ENCODE measurements at places on chromosomes 1 and 21. TPM values are rescaled to one million over a fixed set of nuclear protein-coding genes. Genes with fewer than 3 reads are reported as not detected.

DNA sequence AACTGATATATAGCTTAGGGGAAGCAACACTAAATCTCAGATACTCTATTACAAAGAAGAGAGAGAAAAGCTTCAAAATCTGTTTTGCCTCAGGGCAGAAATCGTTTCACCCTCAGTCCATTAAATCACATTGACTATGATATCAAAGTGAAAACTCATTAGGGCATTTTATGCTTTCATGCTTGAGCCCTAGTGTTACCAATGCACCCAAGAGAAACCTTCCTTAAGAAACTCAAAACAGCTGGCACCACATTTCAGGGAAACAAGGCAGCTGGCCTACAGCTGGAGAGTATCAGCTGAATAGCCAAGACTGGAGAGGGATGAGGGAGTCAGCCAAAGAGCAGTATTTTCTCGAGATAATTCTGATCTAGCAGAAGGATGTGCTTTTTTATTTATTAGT is 14.9 kb downstream of the COLGALT2 start:
- DNase-seq, result peak; percentile 82

GRCh38 chr1:66350001-66350547 is 183.9 kb upstream of the SGIP1 start:
- DNase-seq, result no peak

- DNase-seq, result no peak
Measured at GRCh38 chr1:71030026-71030425, 17.6 kb downstream of the PTGER3 start.

GRCh38 chr1:56710646-56711045 is 65.5 kb downstream of the PRKAA2 start:
- DNase-seq, result no peak

- no peak for DNase-seq
Measured at GRCh38 chr1:7608628-7609305, 162.3 kb upstream of the VAMP3 start.

- DNase-seq, result no peak
Measured at GRCh38 chr1:230792691-230793462, 45.7 kb downstream of the CAPN9 start.

DNA sequence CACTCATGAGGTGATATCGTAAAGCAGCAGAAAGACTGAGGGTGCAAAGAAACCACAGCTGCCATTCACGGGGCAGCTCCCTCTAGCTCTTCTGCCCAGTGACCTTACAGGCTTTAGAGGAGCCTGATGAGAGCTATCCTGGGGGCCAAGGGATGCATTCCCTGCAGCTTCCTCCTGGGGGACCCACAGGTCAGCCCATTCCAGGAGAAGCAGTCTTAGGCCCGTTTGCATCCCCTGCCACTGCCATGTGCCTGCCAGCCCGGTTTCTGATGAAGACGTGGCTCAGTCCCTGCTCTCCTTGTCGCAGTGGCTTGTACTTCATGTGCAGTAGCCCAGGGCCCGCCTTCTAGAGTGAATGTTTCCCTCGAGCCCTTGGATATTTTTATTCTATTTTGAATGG is 22.8 kb downstream of the ATP5PO start:
- no peak for DNase-seq

- peak; percentile 28 for DNase-seq
Measured at GRCh38 chr1:162854245-162854882, 6.6 kb downstream of the CCDC190 start.

DNA sequence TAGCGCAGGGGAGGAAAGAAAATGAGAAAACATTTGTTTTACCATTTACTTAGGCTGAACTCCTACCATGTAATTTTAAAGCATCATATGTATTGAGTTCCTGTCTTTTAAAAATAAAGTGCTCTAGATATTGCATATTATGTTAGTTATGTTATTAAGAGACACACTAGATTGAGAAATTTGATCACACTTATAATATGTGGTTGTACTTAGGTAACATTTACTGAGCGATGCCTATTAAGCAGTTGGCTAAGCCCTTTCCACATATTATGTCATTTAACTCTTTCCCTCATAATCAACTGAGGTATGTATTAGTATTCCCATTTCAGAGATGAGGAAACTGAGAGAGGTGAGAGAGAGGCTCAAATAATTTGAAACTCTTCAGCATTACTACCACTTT is 4.5 kb upstream of the LRRC8D start:
- DNase-seq, result no peak

- DNase-seq, result no peak
Measured at GRCh38 chr1:165539306-165539705, 4.5 kb upstream of the LRRC52 start.

- DNase-seq, result no peak
Measured at GRCh38 chr1:234926559-234927311, 201.9 kb downstream of the TOMM20 start.

DNA sequence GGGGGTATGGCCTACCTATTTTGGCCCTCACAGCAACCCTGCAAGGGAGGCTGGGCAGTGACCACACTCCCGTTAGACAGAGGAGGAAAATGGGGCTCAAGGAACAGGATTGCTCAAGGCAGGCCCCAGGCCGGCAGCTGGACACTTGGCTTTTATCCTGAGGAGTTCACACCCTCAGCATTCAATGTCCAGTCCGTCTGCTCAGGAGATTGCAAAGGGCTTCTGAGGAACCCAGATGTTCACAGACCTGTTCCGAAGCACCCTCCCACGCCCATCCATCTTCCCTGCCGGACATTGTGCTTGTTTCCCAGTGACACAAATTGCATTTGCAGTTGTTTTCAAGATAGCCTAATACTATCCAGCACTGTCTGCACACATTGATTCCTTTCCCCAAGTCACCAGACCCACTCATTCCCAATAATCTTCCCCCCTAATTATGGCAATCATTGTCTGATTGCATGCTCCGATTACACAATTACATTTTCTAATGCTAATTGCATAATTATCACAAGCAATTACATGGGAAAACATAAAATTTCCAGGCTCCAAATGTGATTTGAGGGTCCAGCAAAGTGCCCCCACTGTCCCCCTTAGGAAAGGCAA is 4.3 kb upstream of the UBL4B start:
- no peak for DNase-seq

DNA sequence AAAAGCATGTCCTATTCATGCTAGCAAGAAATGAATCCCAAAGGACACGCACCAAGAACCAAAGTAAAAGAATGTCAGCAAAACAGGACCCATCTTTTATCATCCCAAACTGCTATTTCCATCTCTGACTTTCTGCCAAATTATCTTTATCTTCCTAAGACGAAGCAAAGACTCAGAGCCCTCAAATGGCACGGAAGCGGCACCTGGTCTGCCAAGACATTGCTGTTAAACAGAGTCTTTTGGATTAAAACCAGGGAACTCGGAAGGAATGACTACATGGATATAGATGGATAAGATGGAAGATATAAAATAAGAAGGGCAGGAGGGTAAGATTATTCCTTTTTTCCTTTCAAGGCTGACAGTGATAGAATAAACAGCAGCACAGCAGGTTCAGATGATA is 60.8 kb upstream of the LBR start:
- no peak for DNase-seq

DNA sequence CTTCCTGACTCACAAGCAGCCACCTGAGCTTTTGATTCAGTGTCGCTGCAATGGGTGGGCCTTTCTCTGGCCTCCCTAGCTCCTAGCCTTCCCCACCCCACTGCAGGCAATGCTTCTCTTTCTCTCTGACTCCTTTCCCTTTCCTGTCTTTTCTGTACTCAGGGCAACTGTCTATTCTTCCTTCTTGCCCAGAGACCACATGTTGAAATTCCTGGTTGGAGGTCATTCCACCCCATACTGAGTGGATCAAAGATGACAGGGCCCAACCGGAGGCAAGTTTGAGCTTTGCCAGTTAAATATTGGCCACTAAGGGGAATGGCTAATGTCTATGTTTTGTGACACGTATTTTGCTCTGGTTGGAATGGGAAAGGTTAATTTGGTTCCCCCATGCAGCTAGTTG is 65.2 kb upstream of the ARID1A start:
- no peak for DNase-seq

DNA sequence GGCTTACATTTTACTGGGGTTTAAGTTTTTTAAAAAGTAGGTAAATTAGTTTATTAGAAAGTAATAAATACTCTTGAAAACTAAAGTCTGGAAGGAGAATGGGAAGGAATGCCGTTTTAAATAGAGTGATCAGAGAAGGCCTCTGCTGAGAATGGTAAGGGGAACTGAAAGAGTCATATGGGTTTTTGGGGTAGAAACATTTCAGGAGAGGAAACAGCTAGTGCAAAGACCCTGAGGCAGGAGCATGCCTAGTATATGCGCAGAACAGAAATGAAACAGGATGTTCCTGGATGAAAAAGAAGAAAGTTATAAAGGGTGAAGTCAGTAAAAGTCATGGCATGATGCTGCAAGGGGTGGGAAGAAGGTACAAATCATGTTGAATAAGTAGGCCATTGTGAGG is 38.9 kb downstream of the ZC3H11B start:
- no peak for DNase-seq

DNA sequence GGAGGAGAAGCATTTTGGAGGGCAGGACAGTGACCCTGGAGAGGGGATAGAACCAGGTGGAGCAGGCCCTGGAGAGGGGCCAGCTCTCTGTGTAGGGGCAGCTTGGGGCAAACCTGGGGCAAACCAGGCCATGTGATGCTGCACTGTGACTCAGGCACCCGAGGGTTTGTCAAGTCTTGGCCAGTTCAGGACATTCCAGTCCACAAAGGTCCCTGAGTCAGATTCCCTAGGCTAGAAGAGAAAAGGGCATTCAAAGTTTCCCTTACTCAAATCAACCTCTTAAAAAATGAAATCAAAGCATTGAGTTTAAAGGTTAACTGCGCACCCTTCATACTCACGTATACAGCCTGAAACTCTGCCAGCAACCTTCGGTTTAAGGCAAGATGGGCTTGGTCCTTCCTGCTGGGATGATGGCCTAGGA is 25.2 kb upstream of the PLA2G2C start:
- DNase-seq, result no peak

GRCh38 chr1:31605908-31606427 is 11.5 kb upstream of the HCRTR1 start:
- no peak for DNase-seq

GRCh38 chr1:51070011-51070410 is 32.0 kb upstream of the C1orf185 start:
- no peak for DNase-seq

GRCh38 chr21:27275294-27275927 is 308.5 kb upstream of the ADAMTS5 start:
- no peak for DNase-seq

GRCh38 chr1:1208713-1209433 is 2.5 kb upstream of the TNFRSF18 start:
- no peak for DNase-seq

GRCh38 chr1:29438991-29439390 is 202.7 kb downstream of the PTPRU start:
- DNase-seq, result no peak

DNA sequence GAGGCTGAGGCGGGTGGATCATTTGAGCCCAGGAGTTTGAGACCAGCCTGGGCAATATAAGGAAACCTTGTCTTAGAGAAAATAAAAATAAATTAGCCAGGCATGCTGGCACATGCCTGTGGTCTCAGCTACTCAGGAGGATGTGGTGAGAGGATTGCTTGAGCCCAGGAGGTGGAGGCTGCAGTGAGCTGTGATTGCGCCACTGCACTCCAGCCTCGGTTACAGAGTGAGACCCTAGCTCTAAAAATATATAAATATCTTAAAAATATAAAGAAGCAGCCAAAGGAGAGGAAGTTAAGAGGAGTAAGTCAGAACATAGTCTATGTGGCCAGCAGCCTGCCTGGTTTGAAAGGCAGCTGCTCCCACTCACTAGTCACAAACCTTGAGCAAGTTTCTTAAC is 4.5 kb upstream of the IL10RB start:
- no peak for DNase-seq

- DNase-seq, result no peak
Measured at GRCh38 chr1:235100194-235100772, 28.4 kb downstream of the TOMM20 start.

DNA sequence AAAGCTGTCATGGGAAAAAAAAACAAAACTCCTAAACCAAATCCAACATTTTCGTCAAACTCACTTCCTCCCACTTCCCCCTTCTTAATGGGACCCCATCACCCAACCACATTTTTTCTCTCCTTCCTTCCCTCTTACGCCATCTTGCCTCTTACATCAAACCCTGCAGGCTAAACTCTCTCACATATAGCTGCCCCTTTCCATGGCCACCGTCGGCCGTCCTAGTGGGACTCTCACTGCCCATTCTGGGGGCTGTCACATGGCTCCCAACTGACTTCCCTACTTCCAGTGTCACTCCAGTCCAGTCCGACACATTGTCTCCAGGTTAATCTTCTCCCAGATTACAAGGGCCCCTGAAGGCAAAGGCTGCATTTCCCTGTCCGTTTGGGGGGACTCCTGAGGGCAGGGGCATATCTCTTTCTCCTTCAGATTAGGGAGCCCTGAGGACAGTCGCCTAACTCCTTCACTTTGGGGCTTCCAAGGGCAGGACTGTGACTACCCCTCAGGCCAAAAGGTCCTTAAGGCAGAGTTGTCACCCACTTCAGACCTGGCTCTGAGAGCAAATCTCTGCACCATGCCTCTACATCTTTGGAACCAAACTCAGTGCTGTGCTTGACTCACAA is 658 bp downstream of the UBXN11 start:
- DNase-seq, result no peak

- no peak for DNase-seq
Measured at GRCh38 chr1:44682883-44683265, 8.4 kb downstream of the ARMH1 start.

DNA sequence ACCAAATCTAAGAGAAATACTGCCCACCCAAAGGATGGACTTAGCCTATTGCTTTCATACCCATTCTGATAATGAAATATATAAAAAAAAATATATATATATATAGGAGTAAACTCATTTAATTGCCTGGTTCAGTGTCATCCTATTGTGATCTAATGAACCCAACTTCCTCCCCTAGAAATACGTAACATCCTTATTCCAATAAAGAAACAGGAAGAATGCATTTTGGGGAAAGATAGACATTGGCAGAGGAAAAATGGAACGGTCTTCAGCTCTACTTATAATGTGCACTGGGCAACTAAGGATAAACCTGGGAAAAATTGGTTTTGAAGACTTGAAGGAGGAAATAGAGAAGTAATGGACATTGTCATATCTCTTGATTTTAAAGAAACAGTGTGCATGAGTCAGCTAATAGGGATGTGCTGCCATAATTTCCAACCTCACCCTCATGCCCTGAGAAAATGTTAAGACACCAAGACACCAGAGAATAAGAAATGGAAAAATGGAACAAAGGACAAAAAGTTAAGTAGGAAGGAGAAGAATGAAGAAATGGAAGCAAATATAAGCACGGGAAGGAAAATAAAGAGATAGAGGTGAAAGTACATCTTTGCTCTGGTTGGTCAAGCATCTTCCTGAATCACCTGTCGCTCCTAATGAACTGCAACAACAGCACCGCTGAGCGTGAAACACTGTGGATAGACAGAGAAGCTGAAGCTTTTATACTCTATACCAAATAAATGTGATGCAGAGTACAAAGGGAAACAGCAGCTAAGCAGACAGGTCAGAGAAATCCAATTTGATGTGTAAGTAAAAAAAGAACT is 5.4 kb downstream of the UBR4 start:
- DNase-seq, result no peak

GRCh38 chr1:26471498-26472319 is 531 bp upstream of the HMGN2 start:
- DNase-seq, result peak; percentile 28

Gene GPR25
- polyA plus RNA-seq, result not detected

Gene C1orf185
- not detected for polyA plus RNA-seq

Gene FMN2
- polyA plus RNA-seq, result 1.7 TPM

Gene KRTAP19-2
- polyA plus RNA-seq, result not detected

Gene RPE65
- 0.69 TPM for polyA plus RNA-seq

Gene S100A7
- not detected for polyA plus RNA-seq

Gene DTL
- polyA plus RNA-seq, result 40.2 TPM

Gene CASQ2
- polyA plus RNA-seq, result 0.46 TPM

Gene TAL1
- 9.0 TPM for polyA plus RNA-seq

Gene LAD1
- 11.8 TPM for polyA plus RNA-seq

Measured in right lung (tissue), 10 donors.